Right atrium auricular region (tissue), 2 donors: ENCODE measurements at places on chromosomes 5 and 9.

DNA sequence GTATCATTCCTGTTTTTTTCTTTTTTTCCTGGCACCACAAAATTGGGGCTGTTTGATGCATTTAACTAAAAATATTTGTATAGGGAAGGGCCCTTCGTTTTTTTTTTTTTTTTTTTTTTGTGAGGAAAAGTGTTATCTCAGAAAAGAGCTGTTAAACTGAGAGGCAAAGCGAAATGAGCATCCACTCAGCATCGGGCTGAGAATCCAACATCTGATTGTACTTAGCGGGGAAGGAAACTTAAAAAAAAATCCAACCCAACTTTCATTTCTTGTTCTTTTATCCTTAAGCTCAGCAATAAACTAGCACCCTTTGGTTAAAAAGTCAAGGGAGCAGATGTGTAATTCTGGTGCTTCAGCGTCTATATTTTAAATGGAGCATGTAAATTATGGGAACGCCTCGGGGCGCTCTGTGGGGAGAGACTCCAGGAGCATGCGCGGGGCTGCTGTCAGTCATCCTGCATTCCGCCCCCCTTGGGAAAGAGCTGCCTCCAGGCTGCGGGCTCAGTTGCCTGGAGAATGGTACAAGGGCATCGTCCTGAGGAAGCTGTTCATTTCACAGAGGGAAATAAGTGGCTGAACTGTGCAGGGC lies 33.3 kb downstream of the DMRT2 start:
- no peak for DNase-seq

DNA sequence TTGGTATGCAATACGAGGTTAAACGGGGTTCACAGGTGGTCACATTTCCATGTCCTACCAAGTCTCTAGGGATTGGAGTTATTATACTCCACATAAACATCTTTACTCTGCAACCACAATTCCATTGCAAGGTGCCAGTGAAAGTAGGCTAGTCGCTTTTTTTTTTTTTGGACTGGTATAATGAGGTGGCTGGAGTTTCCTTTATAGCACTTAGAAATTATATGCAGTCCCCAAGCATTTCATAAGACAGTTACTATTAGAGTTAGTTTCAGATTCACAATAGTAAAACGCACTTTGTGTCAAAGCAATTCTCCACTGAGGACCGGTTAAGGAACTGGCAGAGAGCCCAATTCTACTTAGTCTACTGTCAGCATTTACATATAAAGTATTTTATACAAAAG lies 1.4 kb downstream of the MEF2C start:
- DNase-seq: no peak

GRCh38 chr9:26673261-26673660 lies 219.3 kb downstream of the CAAP1 start:
- DNase-seq: no peak

GRCh38 chr5:57517250-57517649 lies 34.6 kb upstream of the ACTBL2 start:
- DNase-seq: no peak

DNA sequence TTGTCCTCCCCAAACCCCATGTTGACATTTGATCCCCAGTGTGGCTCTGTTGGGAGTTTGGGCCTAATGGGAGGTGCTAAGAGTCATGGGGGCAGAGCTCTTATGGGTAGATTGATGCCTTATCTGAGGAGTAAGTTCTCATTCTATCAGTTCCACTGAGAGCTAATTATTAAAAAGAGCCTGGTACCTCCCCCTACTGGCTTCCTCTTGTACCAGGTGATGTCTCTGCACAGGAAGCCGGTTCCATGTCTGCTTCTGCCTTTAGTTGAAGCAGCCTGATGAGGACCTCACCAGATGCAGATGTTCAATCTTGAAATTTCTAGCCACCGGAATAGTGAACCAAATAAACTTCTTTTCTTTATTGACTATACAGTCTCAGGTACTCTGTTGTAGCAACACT lies 10.8 kb downstream of the GABRB2 start:
- DNase-seq: no peak

DNA sequence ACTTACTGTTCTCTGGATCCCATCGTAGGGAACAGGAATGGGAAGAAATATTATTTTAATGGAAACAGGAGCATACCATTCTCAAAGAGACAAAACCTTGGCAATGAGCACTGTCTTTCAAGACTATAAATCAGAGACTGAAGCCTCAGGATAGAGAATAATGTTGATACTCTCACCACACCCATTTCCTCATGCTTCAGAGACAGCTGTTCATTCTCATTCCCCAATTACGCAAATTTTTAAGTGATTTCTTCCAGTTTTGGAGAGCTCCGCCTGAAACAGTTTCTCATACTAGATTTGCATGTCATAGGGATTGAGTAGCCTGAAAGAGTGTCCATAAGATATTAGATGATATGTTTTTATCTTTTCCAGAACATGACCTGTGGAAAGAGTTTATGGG lies 290.5 kb upstream of the RASA1 start:
- DNase-seq: no peak

- no peak for DNase-seq
Observed at GRCh38 chr5:60444661-60445360, 255.2 kb downstream of the DEPDC1B start.

- DNase-seq: no peak
Observed at GRCh38 chr5:93995126-93995621, 253.8 kb upstream of the POU5F2 start.

DNA sequence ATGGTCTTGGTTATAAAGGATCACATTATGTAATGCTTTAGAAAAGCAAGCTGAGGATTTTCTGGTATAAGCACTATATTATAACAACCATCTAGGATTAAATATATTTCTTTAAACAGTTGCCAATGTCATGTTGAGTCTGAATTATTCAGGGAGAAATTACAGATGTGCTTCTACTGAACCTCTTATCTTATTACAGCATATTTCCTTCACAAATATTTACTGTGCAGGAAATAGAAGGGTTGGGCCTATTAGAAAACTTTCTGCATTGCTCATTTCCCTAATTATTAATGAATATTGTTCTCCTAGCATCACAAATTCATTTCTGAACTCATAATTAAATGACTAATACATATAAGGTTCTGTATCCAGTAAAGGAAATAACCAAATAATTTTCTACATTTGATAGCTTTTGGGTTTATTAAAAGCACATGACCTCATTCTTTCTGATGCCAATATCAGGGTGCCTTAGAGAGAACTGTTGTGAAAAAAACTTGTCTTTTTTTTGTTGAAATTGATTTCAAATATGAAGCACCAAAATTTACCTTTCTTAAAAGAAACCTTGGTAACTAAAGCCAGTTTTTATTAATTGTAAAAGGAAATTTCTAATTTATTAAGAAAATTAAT lies 476.8 kb upstream of the PTGER4 start:
- no peak for DNase-seq

GRCh38 chr5:57684299-57684702 lies 201.7 kb upstream of the ACTBL2 start:
- DNase-seq: no peak

GRCh38 chr5:1423901-1424603 lies 21.2 kb downstream of the SLC6A3 start:
- no peak for DNase-seq

- DNase-seq: no peak
Observed at GRCh38 chr5:79032031-79032695, 37.3 kb downstream of the DMGDH start.

DNA sequence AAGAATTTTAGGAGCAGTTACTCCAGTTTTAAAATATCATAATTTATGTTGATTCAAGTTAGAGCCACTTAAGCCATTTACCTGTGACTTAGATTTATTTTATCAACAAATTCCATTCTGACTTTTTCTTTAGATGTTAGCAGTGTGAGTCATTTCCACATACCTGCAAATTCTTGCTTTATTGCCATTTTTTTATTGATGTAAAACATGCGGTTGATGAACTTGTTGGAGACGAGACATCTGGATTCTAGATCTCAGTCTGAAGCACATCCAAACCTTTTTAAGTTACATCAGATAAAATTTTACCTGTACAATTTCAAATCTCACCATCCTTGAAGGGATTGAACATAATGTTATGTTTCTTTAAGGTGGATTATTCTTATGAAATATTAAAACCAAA lies 240.9 kb downstream of the IRX1 start:
- no peak for DNase-seq

- no peak for DNase-seq
Observed at GRCh38 chr5:143025376-143025775, 255.2 kb downstream of the ARHGAP26 start.

- DNase-seq: no peak
Observed at GRCh38 chr5:73214306-73214705, 41.3 kb downstream of the TMEM174 start.

- DNase-seq: no peak
Observed at GRCh38 chr5:145478651-145479050, 356.5 kb downstream of the PRELID2 start.

GRCh38 chr5:170496662-170497028 lies 7.2 kb upstream of the KCNIP1 start:
- no peak for DNase-seq

DNA sequence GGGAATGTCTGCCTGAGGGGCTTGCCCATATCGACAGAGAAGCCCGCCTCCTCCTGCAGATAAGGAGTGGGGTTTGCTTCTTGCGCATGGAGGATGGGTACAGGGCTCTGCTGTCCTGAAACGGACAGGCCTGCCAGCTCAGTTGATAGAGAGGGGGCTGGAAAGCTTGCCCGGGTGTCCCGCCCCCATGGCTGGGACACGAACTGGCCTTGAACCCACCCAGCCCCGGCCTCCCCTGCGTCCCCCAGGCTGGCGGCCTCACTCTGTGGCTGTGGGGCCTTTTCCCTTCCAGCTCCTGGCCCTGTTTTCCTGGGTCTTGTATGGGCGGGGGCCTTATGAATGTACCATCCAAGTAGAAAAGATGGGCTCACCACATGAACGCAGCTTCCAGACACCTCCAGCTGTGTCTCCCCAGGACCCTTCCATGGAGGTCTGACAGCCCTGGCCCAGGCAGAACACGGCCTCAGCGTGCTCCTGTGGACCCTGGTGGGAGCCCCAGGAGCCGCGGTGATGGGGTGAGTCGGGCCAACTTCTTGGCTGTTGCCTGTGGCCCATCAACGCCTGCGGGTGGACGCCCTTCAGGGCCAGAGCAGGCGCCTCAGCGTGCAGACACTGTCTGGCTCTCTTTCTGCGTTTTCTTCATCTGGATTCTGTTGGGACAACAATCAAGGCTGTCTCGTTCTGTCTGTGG lies 15.9 kb upstream of the SLC2A6 start:
- DNase-seq: no peak

DNA sequence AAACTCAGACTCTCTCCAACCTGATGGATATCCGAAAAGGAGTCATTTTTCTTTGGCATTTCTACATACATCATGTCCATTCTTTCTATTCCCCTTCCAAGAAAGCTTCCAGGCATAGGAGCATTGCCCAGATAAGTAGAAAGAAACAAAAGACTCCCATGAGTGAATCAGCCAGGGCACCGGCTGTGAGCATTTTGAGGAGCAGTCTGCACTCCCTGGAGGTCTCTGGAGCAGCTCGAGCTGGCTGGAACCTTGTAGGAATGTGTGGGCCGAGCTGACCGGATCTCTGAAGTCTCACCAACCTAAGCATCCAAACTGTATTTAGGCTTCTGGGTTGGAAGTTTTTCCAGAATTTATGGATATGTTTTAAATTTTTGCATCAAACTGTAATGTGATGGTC lies 161.4 kb upstream of the TRPC7 start:
- DNase-seq: no peak

GRCh38 chr9:122904466-122904822 lies 715 bp downstream of the RC3H2 start:
- DNase-seq: no peak

- no peak for DNase-seq
Observed at GRCh38 chr5:37662362-37662761, 177.5 kb downstream of the GDNF start.

DNA sequence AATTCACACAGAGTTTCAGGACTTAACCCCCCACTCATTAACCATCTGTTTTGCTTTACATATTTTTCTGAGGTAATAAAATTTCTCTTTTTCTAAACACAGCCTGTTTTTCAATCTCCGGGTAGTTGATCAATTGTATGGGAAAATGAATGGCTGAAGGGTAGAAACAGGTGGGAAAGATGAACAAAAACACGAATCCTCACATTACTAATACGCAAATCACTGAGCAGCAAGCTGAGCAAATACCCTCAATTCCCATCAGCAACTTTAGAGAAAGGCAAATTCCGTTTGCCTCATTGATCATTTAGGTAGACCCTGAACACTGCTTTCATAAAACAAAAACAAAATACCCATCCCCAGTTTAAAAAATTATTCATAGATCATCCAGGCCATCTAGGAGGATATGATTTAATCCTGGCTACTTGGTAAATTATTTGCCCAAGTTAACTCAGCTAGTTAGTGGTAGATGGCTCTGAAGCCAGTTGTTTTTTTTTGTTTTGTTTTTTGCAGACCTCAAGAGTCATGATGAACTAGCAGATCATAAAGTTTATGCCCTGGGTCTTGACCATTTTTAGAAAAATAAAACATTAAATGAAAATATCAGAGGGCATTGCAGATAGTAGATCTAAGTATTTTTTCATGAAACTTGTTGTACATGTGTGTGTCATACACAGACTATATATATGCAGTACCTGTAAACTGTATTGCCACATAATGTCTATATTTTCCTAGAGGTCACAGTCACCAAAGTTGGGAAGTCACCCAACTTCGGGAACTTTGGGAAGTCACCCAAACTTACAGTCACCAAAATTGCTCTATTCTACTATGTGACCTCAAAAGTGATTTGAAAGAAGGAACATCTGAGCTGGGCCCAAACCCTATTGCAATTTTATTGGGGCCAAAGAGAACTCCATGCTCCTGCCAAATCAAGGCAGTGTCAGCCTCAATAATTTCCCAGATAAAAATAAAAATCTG lies 1.6 kb upstream of the CD274 start:
- DNase-seq: no peak

GRCh38 chr5:52893863-52894262 lies 95.3 kb upstream of the ITGA2 start:
- DNase-seq: no peak

DNA sequence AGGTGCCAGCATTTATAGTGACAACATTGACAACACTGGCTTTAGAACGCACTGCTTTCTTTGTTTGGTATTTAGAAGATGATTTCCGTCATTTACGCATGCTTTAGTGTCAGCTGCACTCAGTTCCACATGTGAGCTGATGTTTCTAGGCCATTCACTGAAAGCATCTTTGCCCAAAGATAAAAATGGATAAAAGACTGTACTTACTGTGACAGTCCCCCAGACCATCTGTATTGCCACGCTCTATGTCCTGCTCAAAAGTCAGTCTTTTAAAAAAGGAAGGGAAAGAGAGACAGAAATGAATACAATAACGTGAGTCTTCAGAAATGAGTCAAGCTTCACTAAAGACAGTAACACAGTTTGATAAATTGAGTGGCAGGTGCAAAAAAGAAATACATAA lies 99.3 kb downstream of the SEMA6A start:
- no peak for DNase-seq

DNA sequence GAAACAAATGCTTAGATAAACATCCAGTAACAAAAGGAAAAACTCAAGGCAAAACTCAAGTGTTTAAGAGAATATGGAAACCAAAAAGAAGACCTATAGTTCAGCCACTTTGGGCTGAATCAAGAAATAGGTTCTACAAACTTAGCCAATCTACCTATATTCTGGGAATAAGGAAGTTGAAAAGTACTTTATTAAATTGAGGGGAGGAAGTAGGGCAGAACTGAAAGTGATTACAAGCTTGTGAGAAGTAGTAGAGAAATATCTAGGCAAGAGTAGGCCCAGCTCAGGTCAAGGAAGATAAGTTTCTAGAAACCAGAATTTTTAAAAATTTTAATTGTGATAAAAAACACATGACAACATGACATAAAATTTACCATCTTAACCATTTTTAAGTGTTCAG lies 384.8 kb upstream of the PCSK5 start:
- DNase-seq: no peak

- no peak for DNase-seq
Observed at GRCh38 chr5:59628062-59628828, 265.3 kb downstream of the PDE4D start.

GRCh38 chr9:134789168-134789567 lies 91.4 kb upstream of the FCN2 start:
- no peak for DNase-seq
